Right atrium auricular region (tissue), 2 donors: ENCODE measurements at places on chromosomes 3 and 15. TPM values are rescaled to one million over a fixed set of nuclear protein-coding genes. Genes with fewer than 3 reads are reported as not detected.
A peak's percentile ranks its signal among the peaks of the same experiment; 100 is the strongest.

DNA sequence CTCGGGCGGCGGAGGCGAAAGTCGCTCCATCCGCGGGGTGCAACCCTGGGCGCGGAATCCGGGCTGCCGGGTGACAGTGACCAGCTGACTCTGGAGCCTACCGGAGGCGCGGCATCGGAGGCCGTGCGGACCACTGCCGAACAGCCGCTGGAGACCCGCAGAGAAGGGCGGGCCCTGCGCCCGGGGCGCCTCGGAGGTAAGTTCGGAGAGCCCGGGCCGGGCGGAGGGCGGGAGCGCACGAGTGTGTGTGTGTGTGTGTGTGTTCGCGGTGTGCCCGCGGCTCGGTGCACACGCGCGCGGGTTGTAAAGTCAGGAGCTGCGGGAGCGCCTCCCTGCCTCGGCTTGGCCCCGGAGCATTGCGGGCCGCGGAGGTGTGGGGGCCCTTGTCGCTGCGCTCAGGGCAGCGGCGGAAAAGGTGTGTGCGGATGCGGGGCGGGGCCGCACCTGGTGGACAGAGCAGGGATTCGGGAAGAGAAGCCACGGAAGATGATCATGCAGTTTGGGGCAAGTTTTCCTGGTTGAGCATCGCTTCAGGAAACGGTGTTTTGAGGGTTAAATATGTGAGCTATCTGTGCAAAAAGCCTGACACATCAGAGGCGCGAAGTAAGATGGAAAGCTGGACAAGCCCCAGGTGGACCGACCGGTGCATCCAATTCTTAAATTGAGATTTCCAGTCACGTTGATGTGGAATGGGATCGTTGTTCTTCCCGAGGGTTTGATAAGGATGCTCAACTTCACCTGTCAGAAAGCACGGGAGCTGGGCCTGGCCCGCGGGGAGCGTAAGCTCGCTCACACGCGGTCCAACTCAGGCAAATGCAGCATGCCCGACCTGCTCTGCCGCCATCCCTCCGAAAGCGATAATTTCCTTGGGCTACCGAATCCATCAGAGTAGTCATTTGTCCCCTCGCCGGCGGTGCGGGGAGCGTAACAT lies 474 bp downstream of the MINAR1 start:
- no peak for DNase-seq

DNA sequence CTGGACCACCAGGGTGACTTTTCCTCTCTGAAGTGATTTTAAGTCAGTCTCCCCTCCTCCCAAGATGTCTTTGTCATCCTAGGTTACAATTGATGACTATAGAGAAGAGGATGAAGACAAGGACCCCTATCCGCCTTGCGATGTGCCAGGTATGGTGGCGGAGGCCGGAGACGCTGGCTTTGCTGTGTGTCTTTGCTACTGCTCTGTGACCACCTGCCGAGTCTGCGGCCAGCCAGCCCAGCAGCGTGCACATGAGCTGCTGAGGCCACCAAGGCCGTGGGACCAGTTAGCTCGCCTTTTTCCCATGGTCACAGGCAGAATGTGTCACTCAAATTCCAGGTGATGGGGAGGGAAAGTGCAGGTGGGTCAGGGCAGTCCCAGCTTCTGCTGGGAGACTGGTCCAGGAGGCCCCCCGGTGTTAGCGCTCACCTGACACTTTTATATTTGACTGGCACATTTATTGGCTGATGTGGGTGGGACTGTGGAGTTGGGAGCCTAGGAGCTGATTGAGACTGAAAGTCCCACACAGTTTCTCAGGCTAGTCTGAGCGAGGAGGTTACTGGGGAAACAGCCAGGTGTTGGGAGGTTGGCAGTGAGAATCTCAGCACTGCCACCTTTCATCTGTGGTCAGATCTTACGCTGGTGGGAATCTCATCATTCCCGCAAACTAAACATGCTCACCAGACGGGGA lies 114.1 kb downstream of the CHDH start:
- no peak for DNase-seq

DNA sequence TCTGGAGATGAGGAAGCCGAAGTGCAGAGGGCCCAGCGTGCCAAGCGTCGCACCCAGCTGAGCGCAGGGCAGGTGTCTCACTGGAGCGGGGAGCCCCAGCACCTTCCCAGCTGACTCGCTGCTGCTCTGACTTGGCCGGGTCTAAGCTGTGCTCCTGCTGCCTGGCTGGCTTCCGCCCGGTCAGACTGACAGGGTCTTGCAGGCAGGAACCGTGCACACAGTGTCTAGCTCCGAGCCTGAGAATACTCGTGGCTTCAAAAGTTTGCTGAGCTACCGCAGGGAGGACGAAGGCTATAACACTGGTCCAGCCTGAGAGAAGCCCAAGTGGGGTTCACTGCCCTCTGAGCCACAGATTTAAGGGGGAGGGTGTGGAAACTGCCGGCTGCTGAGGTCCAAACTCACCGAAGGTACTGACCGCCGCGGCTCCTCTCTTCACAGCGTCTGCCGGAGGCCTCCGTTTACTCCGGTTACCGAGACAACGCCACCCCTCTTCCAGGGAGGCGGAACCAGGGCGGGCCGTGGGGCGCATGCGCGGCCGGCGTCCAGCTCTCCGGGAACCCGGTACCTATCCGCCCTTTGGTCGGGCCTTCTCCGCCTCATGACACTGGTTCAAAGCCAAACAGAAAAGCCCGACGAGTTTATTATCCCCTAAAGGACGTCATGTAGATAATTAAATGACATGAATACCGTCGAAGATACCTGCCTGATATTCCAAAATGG lies at the start of gene CFAP44:
TSS of gene CFAP44 (minus strand) at position 443 of the 720 bp plus-strand sequence. CDS start 7,829 bp downstream, outside the sequence.
- peak; percentile 66 for DNase-seq

DNA sequence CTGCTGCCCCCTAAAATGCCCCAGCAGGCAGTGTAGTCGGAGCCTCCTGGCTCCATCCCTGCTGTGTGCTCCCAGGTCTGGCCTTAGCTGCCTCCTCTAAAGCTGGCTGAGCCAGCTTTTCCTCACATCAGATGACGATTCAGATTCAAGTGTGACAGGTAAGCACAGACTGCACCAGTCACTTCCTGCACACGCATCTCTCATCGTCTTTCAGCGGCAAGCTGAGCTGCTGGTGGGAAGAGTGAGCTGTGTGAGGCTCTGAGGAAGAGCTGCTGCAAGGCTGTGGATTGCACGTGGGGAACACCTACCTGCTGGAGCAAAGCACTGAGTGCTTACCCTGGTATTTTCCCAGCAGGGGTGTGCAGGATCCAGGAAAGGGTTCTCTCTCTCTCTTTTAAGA lies 88.4 kb upstream of the RPL32 start:
- DNase-seq: no peak

Gene FANCD2OS
- not detected for total RNA-seq

Gene VGLL3
- 13.0 TPM for total RNA-seq

Gene LSMEM2
- 9.0 TPM for total RNA-seq
